Foreskin fibroblast (primary cell): ENCODE measurements at places on chromosomes 6 and 20.
A peak's percentile ranks its signal among the peaks of the same experiment; 100 is the strongest.

- DNase-seq, result peak; percentile 15
Measured at GRCh38 chr6:32244270-32244669, 20.4 kb upstream of the NOTCH4 start.

DNA sequence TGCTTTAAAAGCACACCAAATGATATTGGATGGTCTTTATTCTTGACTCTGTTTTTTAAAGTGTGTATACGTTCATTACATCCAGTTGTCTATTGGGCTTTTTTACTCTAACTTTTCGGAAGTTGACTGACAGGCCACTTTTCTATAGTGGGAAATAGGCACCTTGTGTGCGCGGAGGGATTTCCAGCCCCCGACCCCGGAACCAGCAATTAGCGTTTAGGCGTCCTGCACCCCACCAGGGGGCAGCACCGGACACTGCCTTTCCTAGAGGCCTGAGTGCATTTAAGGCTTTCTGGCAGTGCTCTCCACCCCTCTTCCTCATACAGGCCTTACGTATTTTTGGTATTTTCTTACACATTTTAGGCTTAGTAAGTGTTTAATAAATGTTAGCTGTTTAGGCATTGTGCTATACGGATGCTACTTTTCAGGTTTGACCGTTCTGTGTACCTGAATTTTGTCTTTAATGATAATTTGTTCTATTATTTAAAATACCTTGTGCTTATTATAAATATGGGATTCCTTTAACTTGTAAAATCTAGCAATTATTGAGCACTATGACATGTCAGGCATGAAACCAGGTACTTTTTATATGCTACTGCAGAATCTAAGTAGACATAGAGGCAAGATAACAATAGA, 231.8 kb downstream of the BCKDHB start:
- peak; percentile 12 for DNase-seq

DNA sequence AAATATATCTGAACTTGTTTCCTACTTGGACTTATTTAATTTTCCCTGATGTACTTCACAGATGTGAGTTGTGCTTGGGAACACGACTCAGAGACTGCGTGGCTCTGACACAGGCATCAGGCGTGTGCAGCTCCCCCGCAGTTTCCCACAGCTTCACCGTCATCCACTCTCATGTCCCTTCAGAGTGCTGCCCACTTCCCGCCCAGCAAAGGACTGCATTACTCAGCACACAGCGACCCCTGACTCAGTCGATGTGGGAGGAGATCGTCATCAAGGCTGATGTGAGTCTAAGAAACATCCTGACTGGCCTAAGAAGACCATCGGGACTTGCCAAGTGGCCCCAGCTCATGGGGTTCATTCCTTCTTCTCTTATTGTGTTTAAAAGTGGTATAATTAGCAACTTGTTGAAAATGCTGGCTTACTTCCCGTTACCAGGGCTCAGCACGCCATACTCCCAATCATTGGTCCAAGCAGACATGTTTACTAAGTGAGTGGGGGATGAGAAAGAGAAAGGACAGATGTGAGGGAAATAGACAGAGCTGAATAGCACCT, 539.4 kb upstream of the JARID2 start:
- DNase-seq, result peak; percentile 99

- no peak for DNase-seq
Measured at GRCh38 chr20:60851826-60852704, 400.0 kb upstream of the CDH4 start.

DNA sequence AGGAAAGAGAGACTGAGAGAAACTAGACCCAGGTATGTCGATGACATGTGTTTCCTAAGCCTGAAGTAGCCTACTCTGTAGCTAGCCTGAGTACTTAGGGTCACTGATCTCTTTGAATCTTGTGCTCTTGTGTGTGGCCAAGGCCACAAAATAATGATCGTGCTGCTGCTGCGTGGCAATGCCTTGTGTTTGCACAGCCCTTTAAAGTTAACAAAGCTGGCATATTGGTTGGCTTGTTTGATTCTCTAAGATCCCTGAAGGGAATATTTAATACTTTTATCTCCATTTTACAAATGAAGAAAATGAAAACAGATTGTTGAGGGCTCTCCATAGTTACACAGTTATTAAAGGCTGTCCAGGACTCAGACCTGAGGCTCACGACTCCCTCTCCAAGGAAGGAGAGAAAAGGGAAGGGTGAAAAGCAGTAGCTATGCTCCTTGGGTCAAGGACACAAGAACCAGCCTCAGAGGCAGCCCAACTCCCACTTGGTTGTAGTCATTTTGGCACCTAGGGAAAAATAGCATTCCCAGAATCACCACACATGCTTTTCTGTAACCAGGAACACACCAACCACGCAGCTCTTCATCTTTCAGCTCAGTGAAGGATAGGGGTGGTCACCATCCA, 130.7 kb downstream of the LRFN2 start:
- DNase-seq, result no peak

GRCh38 chr6:32886681-32887383, 32.8 kb downstream of the PSMB9 start:
- peak; percentile 92 for DNase-seq

DNA sequence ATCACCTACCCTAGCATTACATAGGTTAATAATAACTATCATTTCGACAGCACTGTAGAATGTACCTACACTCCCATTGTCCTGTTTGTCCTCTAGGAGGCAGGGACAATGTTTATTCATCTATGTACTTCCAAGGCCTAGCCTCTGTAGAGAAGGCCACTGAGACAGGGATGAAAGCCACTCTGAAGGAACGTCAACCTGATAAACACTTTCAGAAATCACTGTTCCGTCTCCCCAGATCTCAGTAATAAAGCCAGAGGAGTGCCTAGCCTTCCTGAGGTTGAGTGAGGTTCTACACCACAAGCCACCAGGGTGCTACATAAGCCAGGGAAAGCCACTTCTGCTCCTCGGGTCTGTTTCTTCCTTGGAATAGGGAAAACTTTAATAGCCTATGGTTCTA, 44.8 kb downstream of the POPDC3 start:
- peak; percentile 54 for DNase-seq

GRCh38 chr20:51303731-51304670, 238.5 kb downstream of the NFATC2 start:
- no peak for DNase-seq

DNA sequence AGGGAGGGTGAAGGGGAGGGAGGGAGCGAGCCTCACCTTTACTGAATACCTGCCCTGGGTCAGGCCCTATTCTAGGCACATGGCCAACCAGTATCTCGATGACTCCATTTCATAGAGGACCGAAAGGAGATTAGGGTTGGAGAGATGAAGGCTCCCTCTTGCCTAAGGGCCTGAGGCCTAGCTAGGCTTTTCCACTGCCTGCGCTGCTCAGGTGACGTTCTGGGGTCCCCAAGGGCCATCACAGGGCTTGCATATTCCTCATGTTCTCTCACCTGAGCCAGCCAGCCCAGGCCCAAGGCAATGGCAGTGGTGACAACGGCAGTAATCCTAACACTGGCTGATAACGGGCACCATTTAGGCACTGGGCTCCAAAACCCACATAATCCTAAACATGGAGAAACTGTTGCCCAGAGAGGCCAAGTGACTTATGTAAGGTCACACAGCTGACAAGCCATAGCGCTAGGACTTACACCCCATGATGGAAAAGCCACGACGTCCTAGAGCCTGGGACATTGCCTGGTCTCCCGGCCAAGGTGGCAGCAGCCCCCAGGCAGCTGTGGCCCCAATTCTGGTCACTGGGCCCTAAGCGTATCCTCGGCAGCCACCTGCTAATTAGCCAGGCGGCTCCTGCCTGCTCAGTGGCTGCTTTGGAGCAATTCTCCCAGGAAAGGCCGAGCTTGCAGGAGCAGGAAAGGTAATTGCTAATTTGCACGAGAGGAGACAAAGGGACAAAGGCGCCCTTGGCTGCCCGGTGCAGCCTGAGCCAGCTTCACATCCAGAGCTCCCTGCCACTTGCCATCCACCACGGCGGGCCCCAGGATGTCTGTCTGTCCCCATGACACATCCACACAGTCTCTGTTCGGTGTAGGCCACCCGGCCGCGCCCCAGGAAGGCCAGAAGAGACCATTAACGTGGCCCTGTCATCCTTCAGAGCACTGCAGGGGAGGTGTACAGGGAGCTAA, 21.5 kb downstream of the NOL4L start:
- no peak for DNase-seq

- DNase-seq, result no peak
Measured at GRCh38 chr20:24134284-24134683, 145.7 kb upstream of the GGTLC1 start.

DNA sequence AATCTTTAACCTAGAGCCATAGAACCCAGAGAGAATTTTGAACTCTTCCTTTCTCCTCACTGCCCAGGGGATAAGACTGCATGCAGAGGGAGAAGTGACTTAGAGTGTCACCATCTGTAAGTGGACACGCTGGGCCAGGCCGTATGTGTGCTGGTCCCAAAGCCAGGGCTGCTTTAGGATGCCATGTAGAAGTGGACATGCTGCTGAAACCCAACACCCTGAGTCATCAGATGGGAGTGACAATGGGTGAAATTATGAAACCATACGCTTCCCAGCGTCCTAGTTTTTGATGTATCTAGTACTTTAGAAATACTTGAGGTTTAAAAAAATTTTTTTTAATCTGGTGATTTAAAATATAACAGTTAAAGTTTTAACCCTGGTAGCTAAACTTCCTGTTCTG, 191.1 kb downstream of the FNDC1 start:
- DNase-seq, result peak; percentile 58

GRCh38 chr6:143026696-143027449, 33.8 kb upstream of the AIG1 start:
- DNase-seq, result no peak

DNA sequence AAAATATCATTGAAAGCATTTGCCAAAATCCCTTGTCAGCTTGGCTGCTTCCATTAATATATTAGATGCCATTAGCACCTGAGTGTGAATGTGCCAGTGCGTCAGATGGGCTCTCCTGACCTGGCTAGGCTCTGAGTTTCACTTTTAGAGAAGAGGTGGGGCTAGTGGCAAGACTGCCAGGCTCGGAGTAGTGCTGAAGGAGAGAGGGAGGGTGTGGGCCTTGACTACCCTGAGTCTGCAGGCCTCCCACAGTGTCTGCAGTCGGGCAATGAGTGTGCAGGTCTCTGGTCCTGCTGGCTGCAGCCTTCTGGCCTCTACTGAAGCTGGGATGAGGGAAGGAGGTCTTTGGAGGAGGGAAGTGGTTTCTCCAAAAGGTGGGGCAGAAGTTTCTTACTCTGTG, 34.6 kb upstream of the PNPLA1 start:
- no peak for DNase-seq

DNA sequence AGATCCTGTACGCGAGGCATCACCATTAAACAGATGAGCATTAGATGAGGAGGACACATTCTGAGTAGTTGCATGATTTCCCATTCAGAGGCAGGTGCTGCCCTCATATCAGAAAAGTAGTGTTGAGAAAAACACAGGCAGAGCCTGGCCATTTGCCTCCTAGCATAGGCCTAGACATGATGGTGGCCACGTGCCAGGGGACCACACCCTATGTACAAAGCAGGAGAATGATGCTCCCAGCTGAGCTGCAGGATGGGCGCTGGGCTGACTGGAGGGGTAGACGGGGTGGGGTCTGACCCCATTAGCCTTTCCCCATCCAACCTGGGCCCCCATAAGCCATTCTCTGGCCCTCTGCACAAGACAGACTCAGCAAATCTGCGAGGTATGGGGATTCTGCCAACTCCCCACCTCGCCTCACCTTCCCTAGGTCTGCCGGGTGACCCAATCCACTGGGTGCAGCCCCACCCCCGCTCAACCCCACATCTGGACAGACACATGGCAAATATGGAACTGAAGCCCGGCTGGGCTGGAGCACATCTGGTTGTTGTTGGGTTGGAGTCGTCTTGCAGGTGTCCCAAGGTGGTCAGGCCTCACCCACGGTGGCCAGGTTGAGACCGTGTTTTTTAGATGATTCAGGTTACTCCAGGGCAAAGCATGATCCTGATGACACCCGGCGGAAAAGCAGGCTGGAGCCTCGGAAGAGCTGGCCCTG, 13.9 kb downstream of the PI16 start:
- DNase-seq, result peak; percentile 69

DNA sequence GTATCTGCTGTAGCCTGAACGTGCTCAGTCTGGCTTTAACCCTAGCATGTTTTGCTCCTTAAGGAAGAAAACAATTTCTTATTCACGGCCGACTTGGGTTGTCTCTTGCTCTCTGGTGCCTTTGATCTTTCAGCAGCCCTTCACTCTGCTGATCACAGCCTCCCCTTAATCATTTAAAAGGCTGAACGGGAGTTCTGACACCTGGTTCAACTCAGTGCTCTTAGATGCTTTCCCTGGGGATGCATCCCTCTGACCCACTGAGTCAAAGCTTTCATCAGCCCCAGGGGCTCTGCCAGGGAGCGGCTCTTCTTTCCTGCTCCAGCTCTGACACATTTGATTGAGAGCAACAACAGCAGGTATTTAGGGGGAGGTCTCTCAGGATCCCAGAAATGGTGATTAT, 79.0 kb upstream of the FYN start:
- DNase-seq, result no peak

DNA sequence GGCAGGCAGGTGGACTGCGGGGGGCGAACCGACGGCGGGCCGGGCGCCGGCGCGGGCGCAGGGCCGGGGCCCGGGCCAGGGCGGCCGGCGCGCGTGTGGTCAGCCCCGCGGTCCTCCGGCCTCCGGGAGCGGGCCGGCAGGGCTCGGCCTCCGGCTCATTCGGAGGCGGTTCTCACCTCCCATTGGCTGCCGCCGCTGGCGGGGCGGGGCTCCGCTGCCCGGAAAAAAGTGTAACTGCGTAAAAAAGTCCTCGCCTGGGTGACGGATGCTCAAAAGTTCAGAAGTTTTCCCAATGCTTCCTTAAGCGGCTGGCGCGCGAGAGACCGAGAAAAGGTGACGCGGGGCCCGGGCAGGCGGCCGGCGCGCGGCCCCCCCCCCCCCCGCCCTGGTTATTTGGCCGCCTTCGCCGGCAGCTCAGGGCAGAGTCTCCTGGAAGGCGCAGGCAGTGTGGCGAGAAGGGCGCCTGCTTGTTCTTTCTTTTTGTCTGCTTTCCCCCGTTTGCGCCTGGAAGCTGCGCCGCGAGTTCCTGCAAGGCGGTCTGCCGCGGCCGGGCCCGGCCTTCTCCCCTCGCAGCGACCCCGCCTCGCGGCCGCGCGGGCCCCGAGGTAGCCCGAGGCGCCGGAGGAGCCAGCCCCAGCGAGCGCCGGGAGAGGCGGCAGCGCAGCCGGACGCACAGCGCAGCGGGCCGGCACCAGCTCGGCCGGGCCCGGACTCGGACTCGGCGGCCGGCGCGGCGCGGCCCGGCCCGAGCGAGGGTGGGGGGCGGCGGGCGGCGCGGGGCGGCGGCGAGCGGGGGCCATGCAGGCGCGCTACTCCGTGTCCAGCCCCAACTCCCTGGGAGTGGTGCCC, at the start of gene FOXC1:
TSS of gene FOXC1 (plus strand) at position 268 of the 849 bp plus-strand sequence. CDS start at position 799, 531 bp downstream.
- peak; percentile 97 for DNase-seq

- no peak for DNase-seq
Measured at GRCh38 chr6:25619217-25619616, 32.8 kb upstream of the SCGN start.

- no peak for DNase-seq
Measured at GRCh38 chr6:110334423-110335180, 23.5 kb downstream of the METTL24 start.
